ENCODE measurements at places on chromosomes 1 and 21. TPM values are rescaled to one million over a fixed set of nuclear protein-coding genes. Genes with fewer than 3 reads are reported as not detected.

TAS1R1 gene
- total RNA-seq: not detected

FCRL4 gene
- not detected for total RNA-seq

FAM110D gene
- under 0.01 TPM for total RNA-seq

VHLL gene
- not detected for total RNA-seq

ARHGEF16 gene
- total RNA-seq: not detected

STRIP1 gene
- total RNA-seq: 55.3 TPM

PLD5 gene
- under 0.01 TPM for total RNA-seq

AHCYL1 gene
- total RNA-seq: 51.7 TPM

MYBPH gene
- total RNA-seq: 0.75 TPM

NASP gene
- total RNA-seq: 38.2 TPM

CAMK1G gene
- 8.4 TPM for total RNA-seq

SH2D2A gene
- 0.25 TPM for total RNA-seq

RNF186 gene
- total RNA-seq: 0.12 TPM

SSR2 gene
- 681 TPM for total RNA-seq

CHAF1B gene
- total RNA-seq: 2.5 TPM

ANKRD34A gene
- 0.33 TPM for total RNA-seq

GBP4 gene
- 0.77 TPM for total RNA-seq
